ENCODE measurements at places on chromosomes 16 and 17.
A peak's percentile ranks its signal among the peaks of the same experiment; 100 is the strongest.

GRCh38 chr16:83501481-83501880 lies 306.3 kb upstream of the HSBP1 start:
- no peak for DNase-seq

- no peak for DNase-seq
Observed at GRCh38 chr16:6146874-6147425, 1049.4 kb upstream of the EEF2KMT start.

DNA sequence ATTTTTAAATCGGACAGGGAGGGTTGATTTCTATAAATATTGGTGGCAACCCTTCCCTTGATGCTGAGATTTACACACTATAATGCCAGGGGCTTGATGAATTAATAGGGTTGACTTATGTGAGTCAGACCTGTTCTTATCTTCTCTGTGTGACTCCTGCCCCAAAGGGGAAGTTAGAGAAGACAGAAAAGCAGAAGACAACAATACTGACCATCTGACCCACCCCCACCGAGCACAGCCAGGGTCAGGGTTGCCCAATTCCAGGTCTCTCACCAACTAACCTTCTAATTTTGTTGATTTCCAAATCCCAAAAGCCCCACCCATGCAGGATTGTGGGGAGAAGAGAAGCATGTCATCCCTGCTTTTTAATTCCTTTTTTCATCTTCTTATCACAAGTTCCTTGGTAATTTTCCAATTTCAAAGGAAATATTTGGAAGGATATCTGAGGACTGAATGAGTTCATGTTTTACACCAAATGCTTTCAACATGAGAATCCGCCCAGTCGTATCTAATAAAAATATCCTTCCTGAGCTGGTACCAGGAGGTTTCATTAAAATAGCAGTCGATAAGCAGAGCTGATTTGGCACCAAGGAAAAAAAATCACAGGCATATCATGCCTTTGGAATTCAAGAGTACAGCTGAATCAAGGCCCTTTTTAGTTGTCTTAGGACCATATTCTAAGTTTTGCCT lies 603.4 kb upstream of the CDH11 start:
- peak; percentile 25 for DNase-seq

- no peak for DNase-seq
Observed at GRCh38 chr16:56689171-56689570, 6.9 kb downstream of the MT1X start.

DNA sequence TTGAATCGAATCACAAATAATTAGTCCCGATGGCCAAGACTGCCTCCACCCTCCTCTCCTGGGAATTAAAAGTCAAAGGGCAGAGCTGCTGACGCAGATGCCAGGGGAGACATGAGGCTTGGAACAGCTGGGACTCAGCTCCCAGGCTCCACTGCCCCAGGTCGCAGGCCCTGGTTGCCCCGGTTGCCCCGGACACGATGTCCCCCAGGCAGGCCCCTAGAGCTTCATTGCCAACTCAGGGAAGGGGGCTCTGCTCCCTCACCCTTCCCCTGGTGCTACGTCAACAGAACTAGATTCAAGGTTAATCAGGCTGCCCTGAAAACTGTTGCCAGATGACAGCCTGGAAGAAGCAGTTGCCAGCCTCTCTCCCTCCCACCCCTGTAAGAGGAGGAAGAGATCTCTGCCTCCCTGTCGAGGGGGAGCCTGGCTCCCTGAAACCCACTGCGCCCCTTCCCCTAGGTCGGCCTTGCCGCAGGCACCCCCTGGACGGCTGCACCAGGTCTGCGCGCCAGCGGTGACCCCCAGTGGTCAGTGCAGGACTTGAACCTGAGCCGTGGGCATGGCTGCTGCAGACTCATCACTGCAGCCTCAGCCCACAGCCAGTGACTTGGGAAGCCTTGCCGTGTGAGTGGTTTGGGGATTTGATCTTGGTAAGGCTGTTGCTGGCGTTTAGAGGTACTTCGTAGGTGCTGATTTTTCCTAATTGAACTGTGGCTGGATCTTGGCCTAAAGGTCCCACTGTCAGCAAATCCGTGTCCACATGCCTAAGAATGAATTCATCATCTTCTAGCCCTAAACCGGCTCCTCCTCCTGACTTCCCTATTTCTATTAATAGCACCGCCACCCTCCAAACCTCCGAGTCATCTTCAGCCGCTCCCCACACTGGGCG lies 84.1 kb upstream of the TOB1 start:
- DNase-seq = peak; percentile 91

- no peak for DNase-seq
Observed at GRCh38 chr16:87956098-87956364, 4.8 kb downstream of the BANP start.

DNA sequence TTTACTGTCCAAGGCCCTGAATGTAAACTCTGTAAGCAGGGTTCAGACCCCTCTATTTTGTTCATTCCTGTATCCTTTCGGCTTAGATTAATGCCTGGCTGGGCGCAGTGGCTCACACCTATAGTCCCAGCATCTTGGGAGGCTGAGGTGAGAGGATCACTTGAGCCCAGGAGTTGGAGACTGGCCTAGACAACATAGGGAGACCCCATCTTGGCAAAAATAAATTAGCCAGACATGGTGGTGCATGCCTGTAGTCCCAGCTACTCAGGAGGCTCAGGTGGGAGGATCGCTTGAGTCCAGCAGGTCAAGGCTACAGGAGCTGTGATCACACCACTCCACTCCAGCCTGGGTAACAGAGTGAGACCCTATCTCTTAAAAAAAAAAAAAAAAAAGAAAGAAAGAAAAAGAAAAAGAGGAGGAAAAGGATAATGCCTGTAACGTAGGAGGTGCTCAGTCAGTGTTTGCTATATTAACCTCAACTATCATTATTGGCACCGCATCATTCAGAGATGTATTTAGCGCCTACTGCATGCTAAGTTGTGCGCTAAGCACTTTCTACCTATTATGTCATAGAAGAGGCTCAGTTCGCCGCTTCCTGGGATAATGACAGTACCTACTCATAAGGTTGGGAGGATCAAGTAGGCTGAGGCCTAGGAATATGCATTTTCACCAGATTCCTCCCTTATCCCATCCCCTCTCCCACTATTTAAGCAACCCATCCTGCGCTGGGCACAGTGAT lies 5.0 kb downstream of the SOCS1 start:
- no peak for DNase-seq

- DNase-seq = no peak
Observed at GRCh38 chr17:78878871-78879527, 24.0 kb downstream of the CEP295NL start.

GRCh38 chr16:64180136-64180900 lies 941.5 kb downstream of the CDH11 start:
- DNase-seq = no peak

DNA sequence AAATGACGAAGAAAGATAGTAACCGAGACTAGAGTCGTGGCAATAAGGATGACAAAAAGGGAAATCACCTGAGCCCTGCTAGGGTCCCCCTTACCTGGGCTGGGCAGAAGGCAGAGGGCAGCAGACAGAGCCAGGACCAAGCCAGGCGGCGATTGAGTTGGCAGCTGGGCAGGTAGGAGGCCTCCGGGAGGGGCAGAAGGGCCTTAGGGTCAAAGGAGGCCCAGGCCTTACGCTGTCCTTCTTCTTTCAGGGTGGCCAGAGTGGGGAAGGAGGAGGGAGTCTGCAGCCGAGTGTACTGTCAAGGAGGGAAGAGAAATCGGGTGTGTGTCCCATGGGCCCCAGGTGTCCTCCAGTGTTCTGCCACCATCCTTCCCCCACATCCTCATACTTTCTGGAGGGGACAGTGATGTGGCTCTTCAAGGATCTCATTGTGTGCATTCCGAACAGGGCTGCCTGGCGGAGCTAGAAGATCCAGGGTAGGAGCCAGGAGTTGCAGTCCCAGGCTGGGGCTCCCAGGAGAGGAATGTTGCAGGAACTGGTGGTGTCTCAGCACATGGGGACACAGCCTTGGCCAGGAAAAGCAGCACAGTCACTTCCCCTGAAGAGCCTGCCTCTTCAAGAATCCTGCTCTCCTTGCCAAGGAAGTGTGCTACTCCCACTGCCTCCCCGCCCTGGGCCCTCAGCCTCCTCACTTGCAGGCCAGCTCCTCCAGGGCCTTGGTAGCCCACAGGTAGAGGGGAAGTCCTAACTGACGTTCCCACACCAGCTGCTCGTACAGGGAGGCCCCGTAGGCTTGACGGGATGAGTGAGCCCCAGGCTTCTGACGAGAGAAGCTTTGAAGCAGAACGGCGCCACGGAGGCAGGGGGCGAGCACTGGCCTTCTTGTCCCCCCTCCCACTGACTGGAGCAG lies 13.2 kb downstream of the CTC1 start:
- DNase-seq = no peak

- DNase-seq = no peak
Observed at GRCh38 chr17:82338858-82339633, 5.5 kb upstream of the SECTM1 start.

DNA sequence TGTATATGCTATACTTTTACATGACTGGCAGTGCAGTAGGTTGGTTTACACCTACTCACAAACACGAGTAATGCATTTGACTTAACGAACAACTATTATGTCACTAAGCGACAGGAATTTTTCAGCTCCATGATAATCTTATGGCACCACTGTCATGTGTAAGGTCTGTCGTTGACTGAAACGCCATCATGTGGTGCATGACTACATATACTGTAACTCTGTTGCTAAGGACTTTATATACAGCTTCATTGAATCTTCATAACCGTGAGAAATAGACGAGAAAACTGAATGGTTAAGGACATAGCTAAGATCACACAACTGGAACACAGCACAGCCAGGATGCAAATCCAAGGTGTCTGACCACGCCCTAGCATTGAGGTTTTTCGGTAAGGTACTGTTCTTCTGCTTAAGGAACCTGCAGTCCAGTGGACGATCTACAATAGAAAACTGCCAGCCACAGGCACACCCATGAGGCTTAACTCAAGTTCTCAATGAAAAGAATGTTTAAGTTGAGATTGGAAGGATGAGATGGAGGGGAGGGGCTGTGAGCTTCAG lies 3.3 kb downstream of the CFAP20 start:
- no peak for DNase-seq

- no peak for DNase-seq
Observed at GRCh38 chr17:2175294-2175628, 120.4 kb downstream of the HIC1 start.

GRCh38 chr17:50149091-50149416 lies 1.4 kb downstream of the PPP1R9B start:
- DNase-seq = no peak

GRCh38 chr17:63652106-63652505 lies 29.9 kb downstream of the MAP3K3 start:
- no peak for DNase-seq

GRCh38 chr17:19242323-19242722 lies 5.2 kb downstream of the EPN2 start:
- no peak for DNase-seq

DNA sequence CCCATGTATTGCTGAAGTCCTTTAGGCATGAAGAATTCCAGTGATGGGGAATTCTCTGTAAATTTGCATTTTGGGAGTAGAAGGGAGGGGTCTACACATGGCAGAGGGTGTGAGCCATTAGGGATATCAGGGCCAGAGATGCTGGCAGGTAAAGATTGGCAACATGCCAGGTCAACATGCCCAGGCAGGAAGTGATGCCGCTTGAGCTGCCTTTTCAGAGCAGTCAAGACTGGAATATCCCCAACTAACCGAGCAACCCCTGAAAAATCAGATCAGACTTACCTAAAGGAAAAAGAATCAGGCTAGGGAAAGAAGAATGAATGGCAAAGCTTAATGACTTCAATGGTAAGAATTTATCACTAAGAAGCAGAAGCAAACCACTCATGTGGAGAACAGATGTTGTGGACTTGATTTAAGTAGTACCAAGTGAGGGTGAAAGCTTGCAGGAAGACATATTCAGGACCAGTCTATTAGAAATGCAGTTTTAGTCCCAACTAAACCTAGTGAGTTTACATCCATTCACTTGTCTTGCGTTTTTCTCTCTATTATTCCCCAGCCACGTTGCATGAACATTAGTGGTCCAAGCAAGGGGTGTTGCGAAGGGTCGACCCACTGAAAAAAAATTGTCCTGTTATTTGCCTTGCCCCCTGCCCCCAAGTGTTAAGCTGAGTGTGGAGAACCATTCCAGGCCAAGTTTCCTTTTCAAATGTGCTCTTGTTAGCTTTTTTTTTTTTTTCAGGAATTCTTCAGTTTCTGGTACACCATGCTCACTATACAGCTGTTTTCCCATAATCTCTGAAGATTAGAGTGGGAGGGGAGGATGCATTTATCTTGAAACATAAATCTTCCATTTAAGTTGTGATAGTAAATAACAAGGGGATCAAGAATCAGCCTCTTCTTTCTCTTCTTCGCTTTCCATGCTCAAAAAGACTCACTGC lies 105.2 kb downstream of the ABCA8 start:
- DNase-seq = no peak

GRCh38 chr17:9169116-9169515 lies 147.8 kb downstream of the NTN1 start:
- DNase-seq = no peak

GRCh38 chr17:29483503-29483902 lies 83.3 kb downstream of the ABHD15 start:
- no peak for DNase-seq

DNA sequence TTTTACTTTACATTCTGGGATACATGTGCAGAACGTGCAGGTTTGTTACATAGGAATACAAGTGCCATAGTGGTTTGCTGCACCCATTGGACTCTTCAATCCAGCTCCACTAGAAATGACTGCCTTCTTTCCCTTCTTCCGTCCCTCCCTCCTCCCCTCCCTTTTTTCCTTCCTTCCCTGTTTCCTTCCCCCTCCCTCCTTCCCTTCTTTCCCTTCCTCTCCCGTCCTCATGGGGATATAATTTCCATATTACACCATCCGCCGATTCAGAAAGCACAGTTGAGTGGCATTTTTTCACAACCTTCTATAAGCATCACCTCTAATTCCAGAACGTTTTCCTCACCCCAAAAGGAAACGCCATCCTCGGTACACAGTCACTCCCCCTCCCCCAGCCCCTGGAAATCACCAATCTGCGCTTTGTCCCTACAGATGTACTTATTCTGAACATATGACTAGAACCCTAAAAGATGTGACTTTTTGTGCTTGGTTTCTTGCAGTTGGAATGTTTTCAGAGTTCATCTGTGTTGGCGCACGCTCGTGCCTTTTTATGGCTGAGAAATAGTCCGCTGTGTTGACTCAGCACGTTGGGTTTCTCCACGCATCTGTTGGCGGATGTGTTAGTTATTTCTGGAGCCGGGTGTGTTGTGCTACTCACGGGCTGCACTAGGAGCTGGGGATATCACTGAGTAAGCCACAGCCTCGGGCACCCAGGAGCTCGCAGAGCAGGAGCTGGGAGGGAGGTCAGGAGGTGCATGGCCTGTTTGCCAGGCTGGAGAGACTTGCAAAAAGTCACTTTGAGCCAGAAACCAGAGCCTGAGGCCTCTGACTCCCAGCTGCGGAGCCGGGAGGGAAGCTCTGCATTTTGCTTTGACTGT lies 336.4 kb downstream of the SEC14L1 start:
- no peak for DNase-seq

DNA sequence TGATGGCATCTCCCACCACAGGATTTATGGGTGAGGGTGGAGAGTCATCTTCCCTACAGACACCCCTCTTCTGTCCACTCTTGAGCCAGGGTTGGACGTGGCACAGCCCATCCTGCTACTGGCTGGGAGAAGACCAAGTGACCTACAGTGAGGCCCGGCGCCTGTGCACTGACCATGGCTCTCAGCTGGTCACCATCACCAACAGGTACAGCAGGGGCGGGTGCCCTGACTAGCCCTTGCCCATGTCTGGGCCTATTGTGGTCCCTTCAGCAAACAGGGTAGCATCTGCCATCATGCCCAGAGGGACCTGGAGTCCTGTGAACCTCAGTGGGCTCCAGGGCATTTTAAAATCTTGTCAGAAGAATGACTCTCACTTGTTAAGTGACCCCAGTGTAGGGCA lies 48.2 kb downstream of the MRC2 start:
- no peak for DNase-seq

All from hematopoietic multipotent progenitor cell treated with erythropoietin and hydrocortisone succinate and interleukin-3 and kit ligand, for 4 days (in vitro differentiated cells).